GM12892 (cell line): ENCODE measurements at places on chromosomes 4 and X.

GRCh38 chr4:76957004-76957738, 7.6 kb downstream of the SEPTIN11 start:
- no peak for DNase-seq

- DNase-seq, result no peak
Measured at GRCh38 chr4:102585329-102585728, 84.2 kb downstream of the NFKB1 start.

GRCh38 chrX:44101281-44101680, 128.1 kb upstream of the NDP start:
- no peak for DNase-seq

- DNase-seq, result no peak
Measured at GRCh38 chr4:8040607-8041006, 100.9 kb upstream of the AFAP1 start.

DNA sequence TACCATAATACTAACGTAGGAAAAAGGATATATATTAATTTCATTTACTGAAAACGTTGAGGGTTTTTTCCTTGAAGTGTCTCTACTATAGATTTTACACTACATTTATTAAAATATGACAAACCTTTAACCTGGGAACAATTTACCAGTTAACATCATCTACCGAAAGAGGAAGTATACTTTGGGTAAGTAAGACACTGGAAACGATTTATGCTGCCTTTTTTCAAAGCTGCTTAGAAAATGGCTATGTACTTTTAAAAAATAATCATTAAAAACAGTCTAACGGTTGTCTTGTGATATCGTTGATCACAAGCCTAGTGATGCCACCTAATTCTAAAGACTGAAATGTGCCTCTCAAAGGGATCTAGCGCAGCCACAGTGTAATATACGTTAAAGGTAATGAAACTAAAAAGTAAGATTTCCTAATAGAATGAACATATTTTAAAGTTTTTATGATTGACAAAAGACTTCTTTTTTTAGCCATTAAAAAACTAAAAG, 50.4 kb downstream of the STX18 start:
- no peak for DNase-seq

GRCh38 chrX:53660004-53660403, 26.5 kb downstream of the HUWE1 start:
- no peak for DNase-seq

- no peak for DNase-seq
Measured at GRCh38 chrX:39811376-39811775, 286.4 kb downstream of the BCOR start.

- DNase-seq, result no peak
Measured at GRCh38 chr4:110735686-110736085, 112.8 kb upstream of the PITX2 start.

GRCh38 chr4:185764876-185765275, 47.1 kb downstream of the SORBS2 start:
- DNase-seq, result no peak

DNA sequence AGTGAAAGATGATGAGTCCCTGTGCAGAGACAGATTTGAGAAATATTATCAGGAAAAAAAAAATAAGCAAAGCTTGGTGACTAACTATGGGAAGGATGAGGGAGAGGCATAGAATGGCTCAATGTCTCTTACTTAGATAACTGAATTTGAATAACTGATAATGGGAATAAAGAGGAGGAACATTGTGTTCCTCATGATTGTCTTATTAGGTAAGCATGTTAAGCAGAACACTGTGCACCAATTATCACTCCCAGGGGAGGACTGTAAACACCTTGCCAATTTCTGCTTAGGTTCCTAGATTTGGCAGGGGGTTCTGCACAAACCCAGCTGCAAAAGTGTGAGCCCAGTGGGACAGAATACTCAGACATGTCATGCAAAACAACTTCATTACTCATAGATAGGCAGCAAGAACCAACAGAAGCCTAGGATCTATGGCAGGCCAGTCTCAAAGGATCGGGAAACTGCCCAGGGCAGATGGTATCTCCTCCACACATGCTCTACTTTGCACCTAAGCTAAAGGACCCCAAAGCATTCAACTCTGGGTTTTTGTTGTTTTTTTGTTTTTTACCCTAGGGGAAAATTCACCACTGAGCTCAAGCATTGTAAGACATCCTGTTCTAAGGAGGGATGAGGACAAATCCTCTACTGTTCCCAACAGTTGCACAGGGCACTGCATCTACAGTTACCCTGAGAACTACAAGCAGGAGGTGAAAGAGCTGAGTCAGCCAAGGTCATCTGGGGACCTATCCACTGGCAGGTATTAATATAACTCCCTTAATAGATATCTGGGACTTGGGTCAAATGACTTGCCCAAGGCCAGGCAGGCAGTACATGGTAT, 907.0 kb downstream of the RAPGEF2 start:
- DNase-seq, result no peak

DNA sequence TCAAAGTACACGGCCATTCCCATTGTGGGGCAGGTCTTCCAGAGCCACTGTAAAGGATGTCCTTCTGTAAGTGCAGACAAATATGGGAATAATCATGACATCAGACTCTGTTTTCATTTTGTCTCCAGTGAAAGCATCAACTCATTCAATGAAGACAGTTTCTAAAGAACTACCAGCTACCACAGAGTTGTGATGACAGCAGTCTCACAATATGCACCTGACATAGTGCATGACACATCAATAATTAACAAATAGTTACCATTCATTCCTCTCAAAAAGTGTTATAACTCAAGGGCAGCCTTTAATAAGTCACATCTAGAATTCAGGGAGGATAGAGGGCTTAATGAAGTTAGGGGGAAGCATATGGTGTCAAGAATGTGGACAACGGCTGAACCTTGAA, 20.2 kb downstream of the MTTP start:
- DNase-seq, result no peak

GRCh38 chr4:174275101-174275500, 8.4 kb downstream of the FBXO8 start:
- no peak for DNase-seq

- DNase-seq, result no peak
Measured at GRCh38 chr4:75848891-75849290, 53.4 kb downstream of the PPEF2 start.

GRCh38 chrX:41026702-41027078, 58.6 kb upstream of the USP9X start:
- DNase-seq, result no peak

GRCh38 chr4:46505131-46505530, 115.2 kb upstream of the GABRA2 start:
- no peak for DNase-seq

- no peak for DNase-seq
Measured at GRCh38 chrX:136210806-136211205, 40.4 kb downstream of the MAP7D3 start.

GRCh38 chrX:129461801-129462456, 61.4 kb downstream of the SMARCA1 start:
- no peak for DNase-seq

- DNase-seq, result no peak
Measured at GRCh38 chr4:153472122-153473037, 6.2 kb downstream of the TMEM131L start.

GRCh38 chrX:10415306-10416001, 204.9 kb downstream of the MID1 start:
- DNase-seq, result no peak

DNA sequence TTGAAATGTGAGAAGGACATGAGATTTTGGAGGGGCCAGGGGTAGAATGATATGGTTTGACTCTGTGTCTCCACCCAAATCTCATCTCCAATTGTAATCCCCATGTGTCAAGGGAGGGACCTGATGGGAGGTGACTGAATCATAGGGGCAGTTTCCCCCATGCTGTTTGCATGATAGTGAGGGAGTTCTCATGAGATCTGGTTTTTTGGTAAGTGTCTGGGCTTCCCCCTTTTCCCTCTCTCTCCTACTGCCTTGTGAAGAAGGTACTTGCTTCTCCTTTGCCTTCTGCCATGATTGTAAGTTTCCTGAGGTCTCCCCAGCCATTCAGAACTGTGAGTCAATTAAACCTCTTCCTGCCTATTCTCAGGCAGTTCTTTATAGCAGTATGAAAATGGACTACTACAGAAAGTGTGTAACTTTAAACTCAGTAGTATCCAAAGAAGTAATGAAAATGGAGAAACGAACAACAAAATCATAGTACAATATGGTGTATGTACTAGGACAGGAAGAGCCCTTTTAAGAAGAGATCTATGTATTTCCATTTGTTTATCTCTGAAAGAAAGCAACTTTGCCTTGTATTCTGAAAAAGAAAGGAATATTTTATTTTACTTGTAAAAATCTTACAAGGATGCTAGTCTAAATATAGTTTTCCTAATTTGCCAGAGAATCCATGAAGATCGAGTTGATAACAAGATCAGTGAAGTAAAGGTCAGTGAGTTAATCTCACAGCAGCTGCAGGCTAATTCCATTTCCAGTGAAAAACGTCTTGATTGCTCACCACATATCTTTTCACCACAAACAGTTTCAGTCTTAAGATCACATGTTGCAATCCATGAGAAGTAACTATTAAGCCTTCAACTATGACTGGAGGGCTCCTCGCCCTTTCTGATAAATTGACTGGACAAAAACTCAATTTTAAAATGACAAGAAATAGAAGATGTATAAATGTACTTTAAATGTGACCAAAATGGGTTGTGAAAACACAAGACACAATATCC, 20.5 kb downstream of the PKD2 start:
- no peak for DNase-seq
